Tibial nerve (tissue), 4 donors: ENCODE measurements at places on chromosomes 3 and 15. TPM values are rescaled to one million over a fixed set of nuclear protein-coding genes. Genes with fewer than 3 reads are reported as not detected.

- peak; percentile 79 for DNase-seq
These were observed 60.3 kb downstream of the STRIT1 start for GRCh38 chr3:155233213-155233612.

- DNase-seq = no peak
These were observed 67.6 kb downstream of the MITF start for GRCh38 chr3:69806735-69807438.

- peak; percentile 25 for DNase-seq
These were observed 45.4 kb downstream of the SSR3 start for GRCh38 chr3:156509189-156510174.

Gene CCR3
- total RNA-seq = not detected

DNA sequence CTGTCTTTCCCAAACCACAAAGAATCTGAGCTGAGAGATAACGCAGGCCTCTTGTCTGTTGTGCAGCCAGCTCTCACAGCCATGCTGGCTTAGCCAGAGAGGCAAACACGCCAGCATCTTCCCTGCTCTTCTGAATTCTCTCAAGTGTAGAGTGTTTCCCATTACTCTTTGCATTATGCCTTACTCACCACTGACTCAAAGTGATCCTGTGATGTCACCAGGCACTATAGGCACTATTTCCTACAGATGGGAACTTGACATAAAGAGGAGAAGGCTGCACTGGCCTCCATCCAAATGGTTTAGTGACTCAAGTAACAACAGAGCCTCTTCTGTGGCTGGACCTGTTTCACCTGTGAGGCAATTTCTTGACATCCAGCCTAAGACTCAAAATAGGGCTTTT lies 44.4 kb downstream of the PDZRN3 start:
- DNase-seq = no peak

- no peak for DNase-seq
These were observed 14.6 kb upstream of the MECOM start for GRCh38 chr3:169678122-169678521.

- no peak for DNase-seq
These were observed 237.8 kb upstream of the GADL1 start for GRCh38 chr3:31132132-31132769.

DNA sequence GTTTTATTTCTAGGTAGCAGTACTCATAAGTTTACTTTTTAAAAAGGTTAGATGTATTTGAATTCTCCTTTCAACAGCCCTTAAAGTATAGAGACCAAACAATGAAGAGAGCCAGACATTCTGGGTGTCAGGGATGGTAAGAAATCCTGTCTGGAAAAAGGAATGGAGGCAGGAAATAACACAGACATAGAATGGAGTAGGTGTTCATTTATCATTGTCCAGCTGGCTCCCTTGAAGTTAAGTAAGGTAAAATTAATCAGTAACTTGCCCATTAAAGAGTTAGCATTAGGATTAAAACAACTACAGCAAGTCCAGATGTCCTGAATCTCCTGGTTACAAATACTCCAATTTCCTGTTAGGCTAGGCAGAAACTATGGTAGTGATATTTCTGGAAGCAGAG lies 13.5 kb upstream of the SUCNR1 start:
- no peak for DNase-seq

DNA sequence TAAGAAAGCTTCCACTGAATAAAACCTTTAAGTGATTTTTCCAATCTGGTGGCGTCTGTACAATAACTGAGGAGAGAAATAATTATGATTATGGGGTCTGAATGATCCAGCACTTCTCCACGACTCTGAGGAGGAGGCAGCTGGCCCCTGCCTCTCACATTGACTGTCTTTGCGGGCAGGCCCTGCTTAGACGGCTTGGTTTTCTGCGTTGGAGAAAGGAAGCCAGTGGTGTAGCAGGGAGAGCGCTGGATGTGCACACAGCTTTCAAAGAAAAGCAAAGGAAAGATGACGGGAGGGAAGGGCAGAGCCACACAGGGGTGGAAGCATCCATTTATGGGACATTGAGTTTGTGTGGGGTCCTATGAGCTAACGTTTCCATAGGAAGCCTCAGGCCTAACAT lies 62.5 kb downstream of the MGLL start:
- no peak for DNase-seq

DNA sequence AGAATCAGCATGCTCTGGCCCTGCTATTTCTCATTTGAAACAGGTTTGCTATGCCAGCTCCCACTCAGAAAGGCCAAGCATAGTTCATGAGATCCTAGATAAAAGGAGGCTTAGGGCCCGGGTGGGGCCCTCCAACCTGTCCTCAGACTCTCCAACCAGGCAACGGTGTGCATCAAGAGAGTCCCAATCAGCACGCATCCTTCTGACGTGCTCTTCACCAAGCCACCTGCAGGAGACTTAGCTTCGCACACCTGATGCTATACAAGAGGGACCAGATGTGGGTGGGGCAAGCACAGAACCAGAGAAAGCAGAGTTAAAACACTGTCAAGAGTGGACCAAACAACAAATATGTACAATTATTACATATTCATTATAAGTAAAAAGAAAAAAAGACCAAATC lies 17.3 kb downstream of the STIMATE start:
- DNase-seq = no peak

GRCh38 chr3:21356402-21356801 lies 394.6 kb downstream of the ZNF385D start:
- no peak for DNase-seq

DNA sequence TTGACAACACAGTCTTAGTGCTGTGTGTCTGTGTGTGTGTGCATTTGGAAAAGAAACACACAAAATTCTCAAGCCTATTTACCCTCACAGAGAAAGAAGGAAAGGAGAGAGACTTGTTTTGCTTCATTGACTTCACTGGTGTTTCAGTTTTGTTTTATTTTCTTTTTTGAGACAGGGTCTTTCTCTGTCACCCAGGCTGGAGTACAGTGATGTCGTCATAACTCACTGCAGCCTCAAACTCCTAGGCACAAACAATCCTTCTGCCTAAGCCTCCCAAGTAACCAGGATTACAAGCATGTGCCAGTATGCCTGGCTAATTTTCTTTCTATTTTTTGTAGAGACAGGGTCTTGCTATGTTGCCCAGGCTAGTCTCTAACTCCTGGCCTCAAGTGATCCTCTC lies 636.9 kb downstream of the TAFA4 start:
- DNase-seq = no peak

DNA sequence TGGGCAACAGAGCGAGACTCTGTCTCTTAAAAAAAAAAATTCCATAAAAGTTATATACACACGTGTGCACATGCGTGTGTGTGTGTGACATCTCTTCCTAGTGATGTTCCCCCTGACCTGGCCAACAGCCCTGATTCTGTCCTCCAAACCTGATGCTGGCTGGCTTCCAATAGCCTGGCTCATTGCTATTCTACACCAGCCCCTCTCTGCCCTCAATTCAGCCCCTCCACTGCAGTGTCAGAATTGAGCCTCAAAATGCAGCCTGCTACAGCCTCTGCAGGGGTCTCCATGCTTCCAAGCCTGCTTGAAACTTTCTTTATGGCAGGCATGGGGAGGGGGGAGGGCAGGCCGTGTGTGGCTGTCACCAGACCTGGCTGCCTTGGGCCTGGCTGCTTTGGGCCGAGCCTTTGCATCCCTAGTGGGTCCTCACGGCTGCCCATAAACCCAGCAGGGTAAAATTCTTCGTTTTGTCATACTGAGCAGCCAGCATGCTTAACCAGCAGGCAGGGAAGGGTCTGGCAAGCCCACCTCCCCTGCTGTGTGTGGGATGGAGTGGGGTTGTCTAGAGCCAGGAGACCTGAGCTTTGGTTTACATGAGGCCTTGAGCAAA lies 22.7 kb upstream of the DOCK3 start:
- DNase-seq = no peak

DNA sequence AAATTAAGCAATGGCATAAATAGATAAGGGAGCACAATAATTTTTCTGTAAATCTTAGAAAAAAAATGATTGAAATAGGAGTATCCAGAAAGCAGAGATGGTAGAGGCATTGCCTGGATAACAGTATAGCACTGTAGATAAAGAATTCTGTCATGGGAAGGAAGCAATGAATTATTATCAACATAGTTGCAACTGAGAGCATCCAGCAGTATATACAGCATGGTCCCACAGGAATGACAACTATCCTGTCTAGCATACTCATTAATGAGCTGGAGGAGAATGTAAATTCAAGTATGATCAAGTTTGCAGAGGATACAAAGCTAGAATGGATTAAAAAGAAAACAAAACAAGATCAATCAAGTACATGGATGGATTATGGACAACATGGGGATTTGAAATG lies 90.8 kb downstream of the DPH6 start:
- DNase-seq = no peak

GRCh38 chr15:98772895-98773294 lies 124.6 kb downstream of the IGF1R start:
- DNase-seq = no peak

Gene MEGF11
- total RNA-seq = 7.3 TPM

DNA sequence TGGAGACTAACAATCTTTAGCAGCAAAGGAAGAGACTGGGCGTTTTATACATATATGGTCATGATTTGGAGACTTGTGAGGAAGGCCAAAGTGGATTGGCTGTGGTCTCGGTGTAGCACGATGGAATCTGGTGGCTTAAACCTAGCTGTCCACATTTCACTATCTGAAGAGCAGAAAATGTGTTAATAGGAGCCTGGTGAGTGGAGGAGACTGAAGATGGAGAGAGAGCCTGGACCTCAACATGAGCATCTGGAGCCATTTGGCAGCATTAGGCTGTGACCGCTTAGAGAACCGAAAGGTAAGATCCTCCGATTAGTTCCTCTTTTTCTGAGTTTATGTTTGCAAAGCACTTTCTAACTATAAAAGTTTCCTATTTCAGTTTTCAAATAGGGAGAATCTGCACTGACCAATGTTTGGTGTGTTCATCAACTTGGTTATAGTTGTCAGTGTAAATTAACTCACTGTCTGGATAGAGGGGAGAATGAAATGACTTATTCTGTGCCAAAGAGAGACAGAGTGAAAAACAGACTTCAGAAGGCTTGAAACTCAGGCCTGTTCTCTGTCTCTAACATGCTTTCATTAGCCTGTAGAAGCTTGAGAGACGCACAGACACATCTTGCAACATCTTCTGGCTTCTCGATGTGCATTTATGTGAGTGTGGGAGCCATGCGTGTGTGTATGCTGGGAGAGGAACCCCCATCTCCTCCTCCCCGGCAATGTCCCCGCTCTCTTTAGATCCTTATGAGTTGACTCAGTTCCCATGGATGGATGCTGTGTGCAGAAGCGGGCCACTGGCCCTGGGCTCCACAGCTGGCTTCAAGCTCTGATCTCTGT lies 244.7 kb upstream of the TBL1XR1 start:
- DNase-seq = no peak

DNA sequence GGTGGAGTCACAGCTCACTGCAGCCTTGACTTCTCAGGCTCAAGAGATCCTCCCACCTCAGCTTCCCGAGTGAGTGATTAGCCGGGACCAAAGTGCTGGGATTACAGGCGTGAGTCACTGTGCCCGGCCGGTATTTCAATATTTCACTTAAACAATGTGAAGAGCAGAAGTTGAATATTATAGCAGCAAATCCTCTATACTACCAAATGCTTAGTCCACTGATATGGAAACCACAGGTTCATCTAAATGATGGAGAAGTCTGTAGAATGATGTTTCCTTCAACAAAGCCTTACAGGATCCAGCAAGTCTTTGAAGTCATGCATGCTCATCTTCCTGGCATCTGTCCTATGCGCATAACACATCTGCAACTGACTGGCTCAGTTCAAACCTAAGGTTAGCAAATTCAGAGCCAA lies 20.3 kb upstream of the UACA start:
- no peak for DNase-seq

DNA sequence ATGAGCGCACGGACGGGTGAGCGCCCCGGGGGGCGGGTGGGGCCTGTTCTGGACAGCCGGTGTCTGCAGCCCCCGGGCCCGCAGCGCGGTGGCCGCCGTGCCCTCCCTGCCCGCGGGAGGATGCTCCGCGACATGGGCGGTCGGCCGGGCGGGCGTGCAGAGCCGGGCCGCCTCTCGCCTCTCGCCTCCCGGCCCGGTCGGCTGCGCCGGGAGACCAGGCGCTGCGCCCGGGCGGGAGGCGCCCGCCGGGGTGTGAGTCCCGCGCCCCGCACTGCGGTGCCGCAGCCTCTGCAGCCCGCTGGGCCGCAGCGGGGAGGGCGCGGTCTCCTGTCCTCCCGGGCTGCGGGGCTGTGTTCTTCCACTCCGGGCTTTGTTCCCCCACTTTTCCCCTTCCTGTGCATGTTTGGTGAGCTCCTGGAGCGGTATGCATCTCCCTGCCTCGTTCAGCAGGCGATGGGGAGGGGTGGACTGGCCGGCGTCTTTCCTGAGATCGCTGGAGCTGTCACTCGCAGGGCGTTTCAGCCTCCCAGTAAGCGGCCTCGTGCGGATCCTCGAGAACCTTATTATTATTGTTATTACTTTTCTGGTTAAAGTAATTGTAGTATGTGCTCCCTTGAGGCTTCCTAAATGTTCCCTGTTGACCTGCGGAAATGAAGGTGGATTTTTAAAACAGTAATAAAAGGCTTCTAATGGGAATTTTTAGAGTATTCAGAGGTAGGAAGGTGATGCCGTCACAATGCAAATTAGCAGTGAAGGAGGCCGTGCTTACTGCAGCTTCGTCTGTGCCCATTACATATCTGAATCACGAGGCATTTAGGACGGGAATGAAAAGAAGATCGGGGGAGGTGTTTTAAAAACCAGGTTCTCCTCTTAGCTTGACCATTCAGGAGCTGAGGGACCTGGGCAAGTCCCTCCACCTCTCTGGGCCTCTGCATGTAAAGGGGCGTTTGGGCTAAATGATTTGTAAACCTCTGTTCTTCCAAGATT lies 593 bp downstream of the TMOD2 start:
- DNase-seq = no peak

Gene IRAK2
- 5.3 TPM for total RNA-seq

Gene FRMD5
- 5.4 TPM for total RNA-seq

DNA sequence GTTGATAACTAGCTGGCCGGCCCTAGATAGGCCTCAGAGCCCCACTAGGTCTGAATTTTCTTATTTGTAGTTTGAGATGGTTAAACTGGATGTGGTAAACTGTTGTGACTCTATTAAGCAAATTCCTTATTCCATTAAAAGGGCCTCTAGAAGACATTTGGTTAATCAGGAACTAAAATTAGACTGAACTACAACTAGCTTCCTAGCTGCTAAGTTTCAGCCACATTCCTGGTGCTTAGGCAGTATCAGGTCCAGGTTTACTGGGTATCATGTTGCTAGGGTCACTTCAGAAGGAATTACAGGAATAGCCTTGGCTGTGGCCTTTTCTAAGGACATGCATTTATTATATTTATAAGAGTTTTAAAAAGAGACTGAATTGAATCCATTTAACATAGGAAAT lies 136.3 kb downstream of the PLD1 start:
- no peak for DNase-seq

GRCh38 chr3:71103430-71103921 lies 480.1 kb downstream of the FOXP1 start:
- DNase-seq = peak; percentile 21

DNA sequence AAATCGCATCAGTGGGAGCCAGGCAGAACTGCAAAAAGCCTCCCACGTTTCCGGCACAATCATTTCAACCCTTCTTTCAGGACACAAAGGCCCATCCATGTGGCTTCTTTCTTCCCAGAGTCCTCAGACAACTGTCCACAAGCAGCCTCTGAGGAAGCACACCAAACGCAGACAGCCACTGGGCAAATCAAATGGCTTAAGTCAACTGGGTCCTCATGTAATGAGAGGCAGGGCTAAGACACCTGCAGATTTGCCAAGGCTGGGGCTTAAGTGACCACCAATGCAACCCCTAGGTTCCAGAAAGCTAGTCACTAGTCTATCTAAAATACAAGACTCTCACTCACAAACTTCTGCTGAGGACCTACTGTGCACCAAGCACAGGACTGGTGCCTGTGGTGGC lies 8.0 kb downstream of the OSBPL10 start:
- no peak for DNase-seq

Gene SGO1
- not detected for total RNA-seq
